ENCODE measurements at places on chromosomes 12 and 14.

- no peak for DNase-seq
Measured at GRCh38 chr14:67734675-67735074, 33.0 kb downstream of the RDH12 start.

GRCh38 chr14:63896278-63896720 is 43.5 kb downstream of the SYNE2 start:
- DNase-seq: no peak

DNA sequence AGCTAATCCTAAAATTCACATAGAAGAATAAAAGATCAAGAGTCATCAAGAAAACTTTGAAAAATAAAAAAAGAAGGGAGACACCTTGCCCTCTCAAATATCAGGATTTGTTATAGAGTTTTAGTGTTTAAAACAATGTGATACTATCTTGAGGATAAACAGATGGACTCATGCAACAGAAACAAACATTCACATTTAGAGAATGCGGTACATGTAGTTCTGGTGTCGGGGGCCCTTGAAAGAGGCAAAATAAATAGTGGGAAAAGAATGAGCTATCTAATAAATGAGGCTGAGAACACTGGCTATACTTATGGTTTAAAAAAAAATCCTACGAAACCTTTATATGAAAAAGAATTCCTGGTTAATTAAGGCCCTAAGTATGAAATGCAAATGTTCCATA is 127.7 kb downstream of the LLPH start:
- no peak for DNase-seq

DNA sequence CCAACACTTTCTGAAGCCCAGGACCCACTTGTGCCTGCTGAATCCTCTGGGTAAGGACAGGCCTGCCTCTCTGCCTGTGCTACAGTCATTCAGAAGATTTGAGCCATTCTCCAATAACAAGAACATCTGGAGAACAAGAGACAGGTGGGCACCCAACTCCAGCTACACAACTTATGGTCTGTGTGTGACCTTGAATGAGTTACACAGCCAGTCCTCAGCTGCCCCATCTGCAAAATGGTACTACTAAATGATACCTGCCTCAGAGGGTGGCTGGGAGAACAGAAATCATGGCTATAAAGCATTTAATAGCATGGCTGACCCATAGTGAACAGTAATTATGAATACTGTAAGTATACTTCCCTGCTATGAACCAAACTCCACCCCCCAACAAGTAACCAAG is 4.2 kb downstream of the CKAP4 start:
- no peak for DNase-seq

- no peak for DNase-seq
Measured at GRCh38 chr12:98645572-98646067, 530 bp downstream of the APAF1 start.

- no peak for DNase-seq
Measured at GRCh38 chr12:104698871-104699270, 242.1 kb downstream of the CHST11 start.

GRCh38 chr14:58969951-58970751 is 218.3 kb upstream of the DAAM1 start:
- DNase-seq: no peak

GRCh38 chr12:47990351-47991105 is 13.7 kb downstream of the COL2A1 start:
- peak; percentile 36 for DNase-seq

DNA sequence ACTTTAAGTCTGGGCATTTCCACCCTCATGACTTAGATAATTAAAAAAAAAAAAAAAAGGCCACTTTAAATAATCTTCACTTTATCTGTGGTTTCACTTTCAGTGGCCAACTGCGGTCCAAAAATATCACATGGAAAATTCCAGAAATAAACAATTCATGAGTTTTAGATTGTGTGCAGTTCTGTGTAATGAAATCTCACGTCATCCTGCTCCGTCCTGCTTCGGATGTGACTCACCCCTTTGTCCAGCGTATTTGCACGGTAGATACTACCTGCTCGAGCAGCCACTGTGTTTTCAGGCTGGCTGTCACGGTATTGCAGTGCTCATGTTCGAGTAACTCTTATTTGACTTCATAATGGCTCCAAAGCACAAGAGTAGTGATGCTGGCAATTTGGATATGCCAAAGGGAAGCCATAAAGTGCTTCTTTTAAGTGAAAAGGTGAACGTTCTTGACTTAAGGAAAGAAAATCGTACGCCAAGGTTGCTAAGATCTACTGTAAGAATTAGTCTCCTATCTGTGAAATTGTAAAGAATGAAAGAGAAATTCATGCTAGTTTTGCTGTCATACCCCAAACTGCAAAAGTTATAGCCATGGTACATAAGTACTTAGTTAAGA is 2.4 kb downstream of the E2F7 start:
- DNase-seq: no peak

DNA sequence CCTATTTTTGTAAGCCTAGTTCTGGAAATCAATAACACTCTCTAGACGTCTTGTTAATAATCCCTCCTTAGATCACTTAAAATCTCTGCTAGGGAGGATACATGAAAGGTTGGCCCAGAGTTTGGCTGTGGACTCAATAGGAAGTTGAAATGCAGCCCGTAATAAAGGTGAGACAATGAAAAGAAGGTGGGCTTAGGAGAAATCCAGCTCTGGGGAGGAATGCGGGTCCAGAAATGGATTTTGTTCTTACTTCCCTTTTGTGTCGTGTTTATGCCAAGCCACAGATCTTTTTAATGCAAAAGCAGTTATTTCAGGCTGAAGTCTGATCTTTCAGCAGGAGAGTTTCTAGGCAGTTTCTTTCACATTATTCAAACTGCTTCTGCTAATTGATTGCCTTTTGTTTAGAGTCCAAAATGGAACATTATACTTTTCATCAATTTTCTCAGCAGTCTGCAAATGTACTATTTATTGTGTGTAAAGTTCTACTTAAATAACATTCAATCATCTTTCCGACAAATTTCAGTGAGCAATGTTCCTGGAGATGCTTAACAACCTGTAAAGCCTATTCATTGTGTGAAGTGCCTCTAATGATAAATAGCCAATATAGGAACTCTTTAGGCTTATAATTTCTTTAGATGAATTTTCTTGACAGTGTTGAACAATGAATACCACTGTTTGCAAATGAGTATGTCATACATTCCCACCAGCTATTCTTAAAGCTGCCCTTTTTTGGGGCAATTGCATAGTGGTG is 252.9 kb upstream of the KRR1 start:
- no peak for DNase-seq

- DNase-seq: no peak
Measured at GRCh38 chr14:68667313-68667791, 125.5 kb downstream of the ZFP36L1 start.

DNA sequence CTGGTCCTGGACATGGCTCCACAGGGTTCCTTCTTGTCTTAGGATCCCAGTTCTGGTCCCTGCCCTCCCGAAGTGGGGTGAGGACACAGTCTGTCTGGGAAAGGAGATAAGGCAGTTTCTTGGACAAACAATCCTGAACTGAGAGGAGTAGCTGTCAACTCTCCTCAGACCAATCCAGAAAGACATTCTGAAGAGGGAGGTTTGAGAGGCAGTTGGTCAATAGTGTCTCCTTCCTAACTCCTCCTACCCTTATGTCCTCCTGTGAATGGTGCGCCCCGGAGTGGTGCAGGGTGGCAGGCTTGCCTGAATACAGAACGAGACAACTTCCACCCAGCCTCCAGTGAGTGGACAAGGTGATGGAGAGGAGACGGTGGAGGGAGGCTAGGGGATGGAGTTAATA is 15.4 kb upstream of the ASIC1 start:
- DNase-seq: no peak

DNA sequence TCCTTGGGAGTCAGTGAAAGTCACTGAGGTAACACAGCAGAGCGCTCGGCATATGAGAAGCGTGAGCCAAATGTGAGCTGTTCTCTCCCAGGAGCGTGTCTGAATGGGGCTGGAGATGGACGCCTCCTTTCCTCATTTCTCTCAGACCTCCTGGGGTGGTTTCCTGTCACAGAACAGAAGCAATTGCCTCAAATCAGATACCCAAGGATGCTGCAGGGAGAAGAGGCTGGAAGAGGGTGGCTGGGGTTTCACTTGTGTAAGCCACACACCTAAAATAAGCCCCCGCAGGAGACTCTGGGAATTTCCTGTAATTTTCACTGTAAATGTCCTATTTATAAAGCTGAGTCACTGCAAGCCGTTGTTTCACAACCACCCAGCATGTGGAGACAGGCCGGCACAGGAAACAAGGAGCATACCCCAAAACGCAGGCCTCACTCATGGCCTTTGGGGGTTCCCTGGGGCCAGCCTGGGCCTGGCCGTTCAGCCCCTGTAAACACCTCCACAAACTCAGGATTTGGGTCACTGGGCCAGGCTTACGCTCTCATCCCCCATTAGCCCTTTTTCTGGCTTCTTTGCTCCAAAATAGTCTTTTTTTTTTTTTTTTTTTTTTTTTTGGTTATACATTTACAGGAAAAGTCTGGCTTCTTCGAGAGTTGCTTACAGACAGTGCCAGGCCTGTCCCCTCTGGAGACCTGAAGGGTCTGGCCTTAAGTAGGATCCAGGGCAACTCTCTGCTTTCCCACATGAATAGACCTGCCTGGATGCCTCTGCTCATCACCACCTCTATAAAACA is 55.3 kb downstream of the VCPKMT start:
- peak; percentile 38 for DNase-seq

DNA sequence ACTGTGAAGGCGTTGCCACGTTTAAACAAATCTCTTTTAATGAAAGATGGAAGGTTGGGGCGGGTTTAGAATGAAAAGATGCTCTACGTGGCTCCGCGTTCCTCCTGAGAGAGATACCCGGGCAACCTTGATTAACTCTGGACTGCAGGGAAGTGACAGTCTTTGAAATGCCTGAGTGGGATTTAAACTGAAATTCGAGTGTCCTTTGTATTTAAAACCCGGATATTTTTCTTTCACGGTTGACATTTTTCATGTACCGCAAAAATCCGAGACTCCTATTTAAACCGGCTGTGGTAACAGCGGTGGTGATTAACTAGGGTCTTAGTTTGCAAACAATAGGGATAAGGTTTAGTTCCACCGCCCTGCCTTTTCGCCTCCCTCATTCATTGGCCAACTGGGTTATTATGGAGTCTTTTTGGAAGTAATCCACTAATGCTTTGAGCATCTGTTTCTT is 707 bp downstream of the G2E3 start:
- DNase-seq: no peak

- DNase-seq: no peak
Measured at GRCh38 chr12:92718483-92718990, 15.7 kb downstream of the PLEKHG7 start.

- DNase-seq: no peak
Measured at GRCh38 chr12:131332224-131332623, 378.5 kb downstream of the ADGRD1 start.

GRCh38 chr12:130658145-130658911 is 57.8 kb downstream of the RIMBP2 start:
- no peak for DNase-seq

DNA sequence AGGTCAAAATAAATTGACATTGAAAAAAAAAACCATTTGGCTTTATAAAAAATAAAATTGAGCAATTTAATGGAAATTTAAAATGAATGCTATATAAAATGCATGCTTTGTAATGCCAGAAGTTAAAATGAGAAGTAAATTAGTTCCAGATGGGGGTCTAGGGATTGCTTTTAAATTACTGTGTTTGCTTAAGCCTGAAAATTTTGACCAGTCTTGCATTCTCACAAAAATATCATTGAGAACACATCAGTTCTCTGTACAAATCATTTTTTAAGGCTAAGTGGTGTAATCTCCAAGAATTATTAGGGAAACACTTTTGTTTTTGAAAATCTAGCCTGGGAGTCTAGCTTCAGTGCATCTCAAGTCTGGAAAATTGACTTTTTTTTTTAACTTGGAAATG is 90.7 kb downstream of the RERG start:
- DNase-seq: no peak

DNA sequence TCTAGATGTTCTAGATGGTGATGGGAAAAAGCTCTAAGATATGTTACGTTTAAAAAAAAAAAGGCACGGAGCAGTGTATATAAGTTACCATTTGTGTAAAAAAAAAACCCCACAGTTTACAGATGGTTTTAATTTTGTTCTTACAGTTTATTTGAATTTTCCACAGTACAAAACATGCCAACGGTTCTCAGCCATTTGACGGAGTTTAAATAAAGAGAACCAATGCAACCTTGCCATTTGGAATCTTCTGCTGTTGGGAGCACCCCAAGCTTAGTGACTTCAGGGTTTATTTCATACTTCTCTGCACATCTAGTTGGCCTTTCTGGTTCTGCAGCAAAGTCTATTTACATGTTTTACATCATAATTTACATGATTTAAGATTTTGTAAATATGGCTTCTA is 7.7 kb upstream of the HPD start:
- DNase-seq: no peak

DNA sequence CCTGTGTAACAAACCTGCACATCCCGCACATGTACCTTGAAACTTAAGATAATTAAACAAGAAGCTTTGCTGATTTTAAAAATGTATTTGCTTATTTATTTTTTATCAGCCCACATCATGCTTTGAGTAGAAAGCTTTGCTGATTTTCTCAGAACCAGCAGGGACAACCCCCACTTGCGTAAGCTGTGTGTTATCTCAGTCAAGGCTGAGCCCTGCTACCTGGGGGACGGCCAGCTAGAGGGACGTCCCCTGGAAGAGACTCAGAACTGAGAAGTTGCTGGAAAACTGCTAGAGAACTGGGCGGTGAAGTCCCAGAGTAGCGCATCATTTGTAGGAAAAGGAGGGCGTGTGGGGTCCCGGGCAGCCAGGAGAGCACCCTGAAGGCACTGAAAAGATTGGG is 4.1 kb upstream of the PLEK2 start:
- DNase-seq: no peak

- DNase-seq: no peak
Measured at GRCh38 chr14:58796242-58797009, 158.7 kb downstream of the DACT1 start.

- DNase-seq: no peak
Measured at GRCh38 chr12:15613981-15614380, 175.2 kb downstream of the EPS8 start.

GRCh38 chr14:71133296-71133695 is 226.0 kb downstream of the PCNX1 start:
- no peak for DNase-seq

GRCh38 chr12:45732936-45733335 is 3.4 kb downstream of the ARID2 start:
- DNase-seq: no peak

GRCh38 chr14:103310576-103311095 is 23.4 kb upstream of the EIF5 start:
- DNase-seq: no peak

- DNase-seq: no peak
Measured at GRCh38 chr12:77980782-77981181, 150.1 kb downstream of the NAV3 start.

DNA sequence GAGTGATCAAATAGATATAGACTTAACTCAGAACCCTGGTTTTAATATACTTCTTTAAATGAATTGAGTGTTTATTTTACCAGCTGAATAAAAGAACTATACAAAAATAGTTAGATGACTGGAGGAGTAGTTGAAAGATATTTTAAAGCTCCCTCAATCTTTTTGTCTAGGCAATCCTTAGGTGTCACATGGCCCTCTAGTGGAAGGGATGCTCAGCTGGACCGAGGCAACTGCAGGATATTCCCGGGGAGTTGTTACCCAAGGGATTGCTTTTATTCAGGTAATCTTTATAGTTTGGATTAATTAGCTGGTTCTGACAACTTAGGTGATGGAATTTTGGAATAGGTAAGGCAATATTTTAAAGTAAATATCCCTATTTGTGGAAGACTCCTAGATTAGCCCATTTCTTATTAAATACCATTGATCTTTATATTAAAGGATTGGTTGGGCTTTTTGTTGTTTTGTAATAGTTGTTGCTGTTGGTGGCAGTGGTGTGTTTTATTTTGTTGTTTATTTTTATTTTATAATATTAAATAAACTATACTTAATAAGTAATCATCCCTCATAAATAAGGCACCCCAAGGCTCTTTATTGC is 57.1 kb downstream of the ZDHHC17 start:
- no peak for DNase-seq

GRCh38 chr14:80101835-80102234 is 109.5 kb downstream of the DIO2 start:
- no peak for DNase-seq

Measured in activated gamma-delta T cell treated with Interleukin-2 at 50 U/mL for 16 hours (primary cell).